Activated T-helper 9 cell treated with anti-CD3 and anti-CD28 coated beads, Interleukin-2, amount 50 U/mL, for 16 hours (primary cell): ENCODE measurements at places on chromosomes 13 and 19.

GRCh38 chr13:48562296-48563066 is 29.6 kb upstream of the RCBTB2 start:
- DNase-seq: peak; percentile 38

- no peak for DNase-seq
Measured at GRCh38 chr19:55716531-55716930, 21.7 kb downstream of the NLRP9 start.

GRCh38 chr13:110274687-110275086 is 32.3 kb downstream of the COL4A1 start:
- no peak for DNase-seq

GRCh38 chr13:27151798-27152599 is 19.6 kb downstream of the USP12 start:
- DNase-seq: no peak

GRCh38 chr19:49718511-49718910 is 27.6 kb downstream of the CPT1C start:
- DNase-seq: no peak

- DNase-seq: no peak
Measured at GRCh38 chr13:34816245-34816884, 125.7 kb upstream of the NBEA start.

DNA sequence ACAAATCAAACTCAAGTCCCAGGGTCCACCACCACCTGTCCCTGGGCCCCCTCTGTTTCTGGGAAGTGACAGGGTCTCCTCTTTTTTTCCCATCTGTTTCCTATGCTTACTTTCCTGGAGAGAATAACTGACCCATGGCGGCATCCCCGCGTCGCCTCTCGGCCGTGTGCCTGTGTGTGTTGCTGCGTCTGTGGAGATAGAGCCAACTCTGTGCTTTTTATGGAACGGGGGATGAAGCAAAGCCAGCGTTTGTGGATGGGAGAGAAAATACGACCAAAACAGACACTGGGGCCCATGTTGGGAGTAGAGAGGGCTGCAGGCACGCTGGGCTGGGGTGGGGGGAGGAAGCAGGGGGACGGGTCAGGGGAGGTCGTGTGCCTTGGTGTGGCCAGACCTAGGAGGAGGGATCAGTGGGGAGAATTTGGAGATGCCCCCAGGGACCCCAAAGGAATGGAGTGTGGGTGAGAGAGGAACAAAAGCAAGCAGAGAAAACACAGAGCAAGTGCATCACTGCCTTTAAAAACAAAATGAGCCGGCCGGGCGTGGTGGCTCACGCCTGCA is 16.6 kb downstream of the PLK5 start:
- DNase-seq: no peak
